ENCODE measurements at places on chromosomes 3 and 15.

- no peak for DNase-seq
Observed at GRCh38 chr3:168991803-168992202, 671.7 kb downstream of the MECOM start.

- DNase-seq, result no peak
Observed at GRCh38 chr15:94002041-94002440, 229.3 kb upstream of the MCTP2 start.

DNA sequence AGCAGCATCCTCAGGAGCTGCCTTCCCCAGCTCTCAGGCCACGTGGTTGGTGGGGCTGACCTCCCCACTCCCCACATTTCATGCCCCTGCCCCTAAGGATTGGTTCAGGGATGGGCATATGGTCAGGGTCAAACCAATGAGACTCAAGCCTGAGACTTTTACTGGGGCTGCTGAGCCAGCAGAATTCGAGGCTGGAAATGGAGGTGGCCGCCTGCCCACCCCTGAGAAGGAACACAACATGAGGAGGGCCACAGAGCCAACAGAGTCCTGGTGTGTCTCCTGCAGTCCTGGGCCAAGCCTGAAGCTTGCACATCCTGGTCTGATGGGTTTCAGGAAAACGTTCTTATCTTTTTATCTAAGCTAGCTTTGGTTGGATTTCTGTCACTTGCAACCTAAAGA lies 5.9 kb downstream of the EHD4 start:
- no peak for DNase-seq

- no peak for DNase-seq
Observed at GRCh38 chr3:53554559-53555067, 60.2 kb downstream of the CACNA1D start.

DNA sequence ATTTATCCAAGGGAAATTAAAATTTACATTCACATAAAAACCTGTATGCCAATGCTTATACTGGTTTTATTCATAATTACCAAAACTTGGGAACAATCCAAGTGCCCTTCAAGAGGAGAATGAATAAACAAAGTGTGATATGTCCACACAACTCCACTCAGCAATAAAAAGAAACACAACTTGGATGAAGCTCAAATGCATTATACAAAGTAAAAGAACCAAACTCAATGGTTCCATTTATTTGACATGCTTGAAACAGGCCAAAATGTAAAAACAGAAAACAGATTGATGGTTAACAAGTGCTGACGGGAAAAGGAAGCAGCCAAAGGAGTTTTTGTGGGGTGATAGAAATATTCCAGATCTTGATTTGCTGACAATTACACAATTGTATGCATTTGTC lies 23.5 kb downstream of the OCA2 start:
- no peak for DNase-seq

DNA sequence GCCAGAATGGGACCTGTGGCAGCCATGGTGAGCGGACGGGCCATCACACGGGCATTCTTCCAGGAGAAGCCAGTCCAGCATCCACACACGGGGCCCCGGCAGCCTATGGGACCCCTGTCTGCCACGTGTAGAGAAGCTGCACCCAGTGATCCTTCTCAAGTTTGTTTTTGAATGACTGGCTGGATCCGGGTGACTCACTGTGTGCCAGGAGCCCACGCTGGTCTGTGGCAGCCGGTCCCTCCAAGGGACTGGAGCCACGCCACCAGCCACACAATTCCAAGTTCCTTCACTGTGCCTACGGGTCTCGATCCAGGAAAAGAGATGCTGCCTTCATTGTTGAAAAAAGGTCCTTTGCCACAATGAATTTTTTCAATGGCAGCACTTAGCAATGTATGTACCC lies 58.1 kb downstream of the ATP10A start:
- no peak for DNase-seq

DNA sequence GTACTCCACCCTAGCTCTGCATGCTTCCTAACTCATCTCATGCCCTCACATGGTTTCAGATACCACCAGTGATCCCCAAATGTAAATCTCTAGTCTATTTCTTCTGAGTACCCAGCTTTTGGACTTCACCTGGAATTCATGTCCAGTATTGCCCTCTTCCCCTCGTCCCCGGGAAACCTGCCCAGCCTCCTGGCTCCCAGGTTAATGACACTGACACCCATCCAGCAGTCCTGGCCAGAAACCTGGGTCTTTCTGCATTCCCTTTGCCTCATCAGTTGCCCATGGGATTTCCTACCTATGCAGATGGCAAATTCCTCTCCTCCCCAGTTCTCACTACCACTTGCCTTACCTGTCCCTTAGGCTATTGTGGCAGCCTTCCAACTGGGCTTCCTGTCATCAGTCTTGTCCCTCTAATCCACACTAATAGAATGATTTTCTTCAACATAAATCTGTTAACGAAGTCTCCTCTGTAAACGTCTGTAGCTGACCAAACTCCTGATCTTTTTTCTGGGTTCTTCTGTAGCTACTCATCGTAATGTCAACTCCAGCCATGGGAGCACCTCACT lies 15.3 kb upstream of the MYLK start:
- no peak for DNase-seq

DNA sequence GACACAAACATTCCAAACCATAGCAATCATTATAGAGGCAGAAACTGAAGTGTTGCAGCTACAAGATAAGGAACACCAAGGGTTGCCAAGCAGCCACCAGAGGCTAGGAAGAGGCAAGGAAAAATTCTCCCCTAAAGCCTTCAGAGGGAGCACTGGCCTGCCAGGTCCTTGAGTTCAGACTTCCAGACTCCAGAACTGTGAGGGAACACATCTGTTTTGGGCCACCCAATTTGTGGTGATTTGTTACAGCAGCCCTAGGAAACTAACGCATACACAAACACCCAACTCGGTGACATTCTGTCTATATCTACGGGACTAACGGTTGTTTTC lies 54.6 kb downstream of the MB21D2 start:
- DNase-seq, result no peak

DNA sequence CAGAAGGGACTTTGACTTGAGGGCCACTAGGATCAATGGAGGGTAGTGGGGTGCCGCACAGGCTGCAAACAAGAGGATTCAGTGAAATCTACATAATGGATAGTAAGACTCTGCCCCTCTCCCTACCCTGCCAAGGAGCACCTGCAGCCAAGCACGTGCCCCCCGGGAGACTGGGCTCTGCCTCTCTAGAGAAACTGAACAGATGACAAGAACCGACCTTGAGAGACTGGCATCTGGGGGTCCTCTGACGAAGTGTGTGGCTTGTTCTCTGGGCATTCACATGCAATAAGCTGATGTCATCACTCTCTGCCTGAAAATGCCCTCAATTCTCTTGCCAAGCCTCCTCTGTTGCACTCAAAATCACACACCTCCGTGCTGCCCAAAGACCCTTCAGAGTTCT lies 132.3 kb downstream of the FAM43A start:
- DNase-seq, result no peak
